ENCODE measurements at places on chromosomes 11 and 22.

- no peak for DNase-seq
Measured at GRCh38 chr11:70480711-70481110, 82.4 kb downstream of the CTTN start.

- DNase-seq: no peak
Measured at GRCh38 chr11:70210530-70210929, 7.4 kb downstream of the FADD start.

- DNase-seq: no peak
Measured at GRCh38 chr11:116729501-116730240, 43.1 kb downstream of the BUD13 start.

DNA sequence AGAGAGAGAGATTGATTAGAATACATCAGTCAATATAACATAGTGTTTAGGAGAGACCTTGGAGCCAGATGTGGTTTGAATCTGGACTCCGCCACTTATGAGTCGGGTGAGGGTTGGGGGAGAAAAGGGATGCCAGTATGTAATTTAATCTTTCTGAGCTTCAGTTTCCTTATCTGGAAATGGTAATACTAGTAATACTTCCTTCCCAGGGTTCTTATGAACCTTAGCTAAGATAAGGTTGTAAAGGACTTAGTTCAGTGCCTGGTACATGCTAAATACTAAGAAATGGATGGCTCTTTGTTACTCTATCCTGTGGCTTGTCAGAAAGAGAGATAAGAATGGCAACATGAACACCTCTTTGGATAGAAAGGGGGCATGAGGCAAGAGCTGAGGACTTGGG is 226.1 kb upstream of the NARS2 start:
- no peak for DNase-seq

- no peak for DNase-seq
Measured at GRCh38 chr11:10511181-10511621, 29.8 kb downstream of the RNF141 start.

All from omental fat pad (tissue), 4 donors.